D341Med (cell line): ENCODE measurements at places on chromosomes 5 and 9.
A peak's percentile ranks its signal among the peaks of the same experiment; 100 is the strongest.

GRCh38 chr9:87479801-87480201 lies 17.9 kb upstream of the DAPK1 start:
- no peak for DNase-seq

GRCh38 chr5:68268101-68268851 lies 52.7 kb downstream of the PIK3R1 start:
- DNase-seq: no peak

DNA sequence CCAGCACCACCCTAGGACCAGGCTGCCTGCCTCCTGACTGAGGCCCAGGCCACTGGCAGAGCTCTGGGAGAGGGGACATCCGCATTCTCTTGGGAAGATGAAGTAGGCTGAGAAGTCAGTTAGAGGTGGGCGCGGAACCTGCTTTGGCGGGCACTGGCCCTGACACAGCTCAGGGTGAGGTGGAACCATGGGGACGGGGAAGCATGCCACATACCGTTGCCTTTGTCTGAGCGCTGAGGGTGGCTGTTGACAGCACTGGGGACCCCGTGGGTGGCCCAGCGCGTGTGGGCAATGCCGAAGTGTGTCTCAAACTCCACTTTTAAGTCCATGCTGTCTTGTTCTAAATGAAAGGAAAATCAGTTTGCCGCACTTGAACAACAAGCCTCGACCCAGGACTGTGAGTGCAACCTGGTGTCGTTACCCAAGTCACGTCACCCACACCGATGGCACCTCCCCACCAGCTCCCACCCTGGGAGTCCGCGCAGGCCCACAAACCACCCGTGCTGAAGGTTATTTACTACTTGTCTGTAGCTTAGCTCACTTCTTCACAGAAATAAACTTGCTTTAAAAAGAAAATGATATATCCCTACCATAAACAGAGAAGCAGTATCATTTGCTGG lies 17.4 kb downstream of the GFPT2 start:
- DNase-seq: no peak

GRCh38 chr5:57531333-57531732 lies 48.7 kb upstream of the ACTBL2 start:
- DNase-seq: no peak

DNA sequence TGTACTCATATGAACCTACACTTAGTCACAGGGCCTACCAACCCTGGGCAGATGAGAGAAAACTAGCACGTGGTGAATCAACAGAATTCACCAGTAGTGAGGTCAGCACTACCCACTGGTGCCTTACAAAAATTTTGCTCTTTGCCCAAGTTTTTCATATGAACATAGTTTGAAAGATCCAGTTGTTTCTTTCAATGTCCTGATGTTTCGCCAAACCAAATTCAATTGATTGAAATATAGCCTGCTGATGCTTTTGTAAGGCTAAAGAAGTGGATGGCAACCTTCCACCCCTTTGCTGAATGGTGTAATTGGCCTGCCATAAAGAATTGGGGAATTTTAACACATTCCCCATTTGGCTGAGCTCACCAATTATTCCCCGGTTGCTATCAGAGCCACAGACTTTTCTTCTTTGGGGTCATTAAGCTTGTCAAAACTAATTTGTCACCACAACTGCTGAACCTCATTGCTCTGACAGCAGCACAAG lies 339.2 kb downstream of the GLIS3 start:
- no peak for DNase-seq

DNA sequence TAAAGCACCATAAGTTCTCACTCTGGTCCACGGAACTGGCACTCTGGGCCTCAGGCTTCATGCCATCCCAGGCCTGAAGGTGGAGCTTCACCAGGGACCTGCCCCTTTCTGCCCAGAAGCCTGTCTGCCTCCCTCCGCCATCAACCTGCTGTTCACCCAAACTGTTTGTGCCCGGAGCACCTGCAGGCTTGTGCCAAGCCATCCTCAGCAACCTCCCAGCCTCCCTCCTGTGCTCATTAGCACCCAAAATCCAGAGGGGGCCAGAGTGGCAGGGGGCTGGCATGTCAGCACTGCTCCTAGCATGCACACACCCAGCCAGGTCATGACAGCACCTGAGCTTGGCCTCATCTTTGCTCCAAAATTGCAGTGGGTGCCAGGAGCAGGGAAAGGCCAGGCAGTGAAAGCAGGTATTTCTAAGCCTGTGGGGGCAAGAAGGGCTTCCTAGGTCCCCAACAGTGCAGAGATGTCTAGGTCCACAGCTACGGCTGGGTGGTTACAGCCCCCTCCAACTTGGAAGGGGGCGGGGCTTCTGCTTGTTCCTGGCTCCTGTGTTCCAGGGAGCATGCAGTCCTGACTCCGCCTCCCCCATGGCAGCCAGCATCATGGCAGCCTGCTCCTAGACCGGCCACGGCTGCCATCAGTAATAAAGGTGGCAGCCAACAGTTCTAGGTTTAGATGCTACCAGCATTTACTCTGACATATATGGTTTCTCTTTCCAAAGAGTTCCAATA lies 85.1 kb downstream of the GIN1 start:
- DNase-seq: no peak

- DNase-seq: no peak
Observed at GRCh38 chr5:55763746-55764420, 26.0 kb downstream of the DDX4 start.

DNA sequence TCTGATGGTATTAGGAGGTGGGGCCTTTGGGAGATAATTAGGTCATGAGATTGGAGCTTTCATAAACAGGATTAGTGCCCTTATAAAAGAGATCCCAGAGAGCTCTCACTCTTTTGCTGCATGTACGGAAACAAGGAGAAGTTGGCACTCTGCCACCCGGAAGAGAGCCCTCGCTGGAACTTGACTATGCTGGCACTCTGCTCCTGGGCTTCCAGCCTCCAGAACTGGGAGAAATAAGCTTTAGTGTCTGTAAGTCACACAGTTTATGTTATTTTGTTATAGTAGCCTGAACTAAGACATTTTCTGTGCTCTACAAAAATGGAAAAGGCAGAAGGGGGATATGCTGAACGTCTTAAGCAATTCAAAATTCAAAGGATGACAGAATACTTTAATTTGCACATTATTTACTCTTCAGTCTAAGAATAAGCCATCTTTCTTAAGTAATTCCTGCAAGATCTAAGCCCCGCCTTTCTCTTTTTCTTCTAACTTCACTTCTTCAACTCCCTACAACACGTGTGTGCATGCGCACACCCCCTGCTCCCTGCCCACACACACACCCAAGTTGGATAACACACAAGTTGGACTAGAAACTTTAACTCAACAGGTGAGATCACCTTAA lies 17.3 kb downstream of the NFIB start:
- peak; percentile 52 for DNase-seq
